Right renal pelvis (tissue), 4 donors: ENCODE measurements at places on chromosomes 3 and 15. TPM values are rescaled to one million over a fixed set of nuclear protein-coding genes. Genes with fewer than 3 reads are reported as not detected.

Gene C3orf85
- 14.6 TPM for polyA plus RNA-seq

GRCh38 chr15:78927077-78927790 is 17.6 kb downstream of the CTSH start:
- DNase-seq, result no peak

Gene CASR
- 29.6 TPM for polyA plus RNA-seq

DNA sequence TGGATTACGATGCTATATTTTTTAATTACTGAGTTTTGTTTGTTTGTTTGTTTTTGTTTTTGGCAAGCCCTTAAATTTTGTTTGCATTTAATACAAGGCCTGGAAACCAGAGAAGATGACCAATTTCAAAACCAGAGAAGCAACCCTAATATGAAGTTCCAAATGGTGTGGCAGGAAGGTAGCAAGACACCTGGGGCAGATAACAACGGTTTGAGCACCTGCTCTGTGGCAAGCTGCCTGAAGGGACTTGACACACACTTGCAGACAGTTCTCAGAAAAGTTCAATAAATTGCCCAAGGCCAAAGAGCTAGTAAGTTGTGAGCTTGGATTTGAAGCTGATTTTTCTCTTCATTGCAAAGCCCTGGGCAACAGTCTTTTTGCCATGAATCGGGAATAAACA is 151.2 kb upstream of the UBE2E1 start:
- no peak for DNase-seq

Gene NUP210
- 24.5 TPM for polyA plus RNA-seq

DNA sequence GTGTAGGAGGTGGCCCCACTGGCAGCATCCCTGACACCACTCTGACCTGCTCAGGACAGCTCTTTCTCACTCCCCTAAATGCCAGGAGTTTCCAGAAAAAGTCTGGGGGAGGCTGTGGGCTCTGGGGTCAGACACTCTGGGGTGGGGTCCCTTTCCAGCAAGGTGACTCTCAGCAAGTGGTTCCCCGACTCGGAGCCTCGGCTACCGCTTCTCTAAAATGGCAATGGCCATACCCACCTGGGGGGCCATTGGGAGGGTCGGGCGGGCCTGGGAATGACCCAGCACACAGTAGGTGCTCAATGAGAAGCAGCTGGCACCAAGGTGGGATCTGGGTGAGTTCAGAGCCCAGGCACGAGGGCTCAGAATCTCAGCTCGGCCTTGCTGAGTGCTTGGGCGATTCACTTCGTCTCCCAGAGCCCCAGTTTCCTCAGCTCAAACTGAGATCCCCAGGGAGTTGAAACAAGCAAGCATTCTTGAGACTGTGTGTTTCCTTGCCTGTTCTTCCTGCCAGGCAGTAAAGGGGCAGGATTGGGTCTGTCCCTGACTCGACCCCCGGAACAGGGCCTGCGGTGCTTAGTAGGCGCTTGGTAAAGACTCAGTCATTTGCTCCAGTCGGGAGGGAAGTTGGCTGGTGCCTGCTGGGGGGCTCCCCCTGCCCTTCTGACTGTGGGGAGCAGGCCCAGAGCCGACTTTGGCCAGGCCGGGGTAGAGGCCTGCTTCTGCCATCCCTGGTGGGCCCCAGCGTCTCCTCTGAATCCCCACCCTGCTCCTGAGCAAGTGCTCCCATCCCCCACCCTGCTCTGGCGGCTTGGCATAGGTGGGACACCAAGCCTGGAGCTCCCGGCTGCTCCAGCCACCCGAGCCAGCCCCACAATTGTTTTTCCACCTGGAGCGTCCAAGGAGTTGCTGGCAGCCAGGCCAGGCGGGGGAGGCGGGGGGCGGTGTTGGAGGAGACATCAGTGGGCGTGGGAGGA is 32.9 kb upstream of the FBLN2 start:
- no peak for DNase-seq

Gene NMNAT3
- 7.3 TPM for polyA plus RNA-seq

- no peak for DNase-seq
Measured at GRCh38 chr3:51828297-51828696, 33.1 kb upstream of the IQCF2 start.

- DNase-seq, result no peak
Measured at GRCh38 chr3:7038394-7038793, 177.5 kb downstream of the GRM7 start.
